ENCODE measurements at places on chromosomes 2 and 18.

GRCh38 chr2:123659120-123659519 lies 366.0 kb upstream of the CNTNAP5 start:
- DNase-seq, result no peak

GRCh38 chr2:234969306-234970098 lies 17.7 kb downstream of the SH3BP4 start:
- DNase-seq, result no peak

DNA sequence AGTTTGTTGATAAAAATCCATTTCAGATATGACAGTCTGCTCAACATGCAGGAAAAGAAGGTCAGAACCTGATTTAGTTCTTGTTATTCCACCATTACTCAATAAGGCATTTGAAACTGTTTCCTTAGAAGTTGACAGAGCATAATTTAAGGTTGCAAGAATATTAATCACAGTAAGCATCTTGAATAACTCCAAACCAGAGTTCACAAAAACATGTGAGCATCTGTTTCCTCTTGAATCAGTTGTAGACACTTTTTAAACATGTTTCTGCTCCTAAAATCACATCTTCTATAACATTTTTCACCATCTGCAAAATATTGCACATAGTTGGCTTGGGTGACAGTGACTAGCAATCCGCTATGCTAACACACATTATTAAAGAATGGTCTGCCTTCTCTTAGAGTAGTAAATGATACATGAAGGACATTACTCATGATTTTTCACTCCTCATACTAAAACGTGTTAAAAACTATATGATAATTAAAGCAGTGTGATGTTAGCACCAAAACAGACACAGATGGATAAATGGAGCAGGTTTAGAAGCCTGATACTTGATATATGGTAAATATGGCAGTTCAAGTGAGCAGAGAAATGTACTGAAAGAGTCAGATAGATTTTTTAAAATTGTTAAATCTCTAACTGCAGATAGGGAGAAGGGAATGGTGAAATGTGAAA lies 30.3 kb downstream of the AKAIN1 start:
- no peak for DNase-seq

- DNase-seq, result no peak
Measured at GRCh38 chr2:135948141-135948540, 37.3 kb downstream of the DARS1 start.

DNA sequence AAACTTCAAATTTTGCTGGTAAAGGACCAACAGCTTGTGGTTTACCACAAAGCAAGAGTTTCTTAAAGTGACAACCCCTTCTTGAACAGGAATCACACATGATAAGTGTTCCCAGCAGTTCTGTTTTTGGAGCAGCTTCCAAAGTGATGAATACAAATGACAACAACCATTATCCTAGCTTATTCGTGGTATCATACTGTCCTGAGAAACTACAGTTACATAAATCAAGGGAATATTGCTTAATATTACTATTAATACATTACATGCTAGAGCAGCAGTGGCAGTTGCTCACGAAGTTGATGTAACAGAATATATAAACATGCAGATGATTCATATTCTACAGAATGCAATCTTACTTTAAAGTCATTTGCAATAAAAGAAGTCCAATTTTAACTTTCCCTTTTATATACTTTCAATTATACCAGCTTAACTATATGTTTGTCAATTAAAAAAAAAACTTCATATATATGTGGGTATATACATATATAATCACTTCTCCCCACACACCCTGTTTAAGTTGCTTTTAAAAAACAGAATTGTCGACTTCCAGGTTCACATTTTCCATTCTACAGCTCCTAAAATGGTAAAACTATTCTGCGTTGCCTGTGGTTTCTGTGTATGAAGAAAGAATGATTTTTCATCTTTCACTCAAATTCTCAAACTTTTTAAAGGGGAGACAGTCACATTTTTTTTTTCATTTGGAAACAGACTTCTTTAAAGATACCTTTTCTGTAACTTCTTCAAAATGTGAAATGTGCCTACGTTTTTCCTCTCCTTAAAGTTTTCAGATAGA lies 713.6 kb downstream of the TDRD15 start:
- DNase-seq, result no peak
